Hypothalamus (tissue), 51 donors: ENCODE measurements at places on chromosomes 11 and 22.

GRCh38 chr11:68682531-68682961 lies 1.8 kb upstream of the GAL start:
- DNase-seq, result no peak

GRCh38 chr11:67409781-67410368 lies 5.6 kb upstream of the CARNS1 start:
- DNase-seq, result no peak

DNA sequence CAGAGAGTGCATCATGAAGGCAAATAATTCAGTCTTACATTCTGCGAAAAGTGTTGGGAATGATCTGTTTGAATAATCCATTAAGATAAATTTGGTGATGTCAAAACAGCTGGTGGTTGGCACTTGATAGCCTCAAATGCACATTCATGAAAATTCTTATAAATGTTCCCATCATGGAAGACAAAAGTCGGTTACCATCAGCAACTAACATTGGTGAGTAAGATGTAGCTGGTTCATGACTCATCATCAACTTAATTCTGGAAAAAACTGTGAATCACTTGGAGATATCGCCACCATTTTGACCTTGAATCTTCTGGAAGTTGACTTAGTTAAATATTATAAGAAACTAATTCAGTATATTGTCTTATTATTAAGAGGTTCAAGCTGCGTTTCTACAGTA lies 11.2 kb downstream of the CRYBB1 start:
- no peak for DNase-seq

GRCh38 chr11:14969901-14970323 lies 2.2 kb downstream of the CALCA start:
- DNase-seq, result no peak

- DNase-seq, result no peak
These were observed 98.2 kb upstream of the CHORDC1 start for GRCh38 chr11:90321018-90321417.
